Panc1 (cell line): ENCODE measurements at places on chromosomes 5 and 9.

- no peak for DNase-seq
These were observed 32.4 kb downstream of the NNT start for GRCh38 chr5:43635374-43635773.

- no peak for DNase-seq
These were observed 6.6 kb downstream of the BARX1 start for GRCh38 chr9:93948441-93949072.

DNA sequence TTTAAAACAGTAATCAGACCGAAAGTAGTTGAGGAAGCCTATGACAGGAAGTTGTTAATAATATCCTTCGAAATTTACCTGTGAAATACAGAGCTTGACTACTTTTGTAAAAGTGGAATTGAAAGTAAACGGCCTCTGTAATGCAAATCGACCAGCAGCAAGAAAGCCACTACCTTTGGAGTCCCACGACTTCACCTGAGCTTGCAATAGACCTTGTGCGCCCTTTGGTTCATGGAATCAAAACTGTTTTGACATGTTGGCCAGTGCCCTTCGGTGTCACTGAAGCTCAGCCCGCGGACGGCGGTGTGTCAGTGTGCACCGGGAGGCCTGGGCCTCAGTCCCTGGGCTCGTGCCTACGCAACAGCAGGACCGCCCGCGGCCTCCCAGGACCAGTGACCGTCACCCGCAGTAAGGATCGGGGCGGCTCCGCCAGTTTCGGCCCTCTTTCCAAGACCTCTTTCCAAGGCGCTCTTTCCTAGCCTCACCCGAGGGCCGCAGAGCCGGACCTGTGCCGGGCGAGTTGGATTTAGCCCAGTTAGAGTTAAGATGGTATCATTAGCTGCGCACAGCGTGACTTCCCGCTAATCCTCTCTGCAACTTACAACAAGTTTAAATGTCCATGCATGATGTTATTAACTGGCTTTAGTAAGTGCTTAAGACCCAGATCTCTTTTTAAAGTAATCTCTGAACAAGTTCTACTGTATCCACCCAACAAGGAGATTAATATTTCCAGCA is 223.3 kb downstream of the MEF2C start:
- DNase-seq = no peak

- no peak for DNase-seq
These were observed 8.1 kb downstream of the GSN start for GRCh38 chr9:121275781-121276658.

GRCh38 chr5:127337876-127338275 is 47.3 kb downstream of the MEGF10 start:
- no peak for DNase-seq

DNA sequence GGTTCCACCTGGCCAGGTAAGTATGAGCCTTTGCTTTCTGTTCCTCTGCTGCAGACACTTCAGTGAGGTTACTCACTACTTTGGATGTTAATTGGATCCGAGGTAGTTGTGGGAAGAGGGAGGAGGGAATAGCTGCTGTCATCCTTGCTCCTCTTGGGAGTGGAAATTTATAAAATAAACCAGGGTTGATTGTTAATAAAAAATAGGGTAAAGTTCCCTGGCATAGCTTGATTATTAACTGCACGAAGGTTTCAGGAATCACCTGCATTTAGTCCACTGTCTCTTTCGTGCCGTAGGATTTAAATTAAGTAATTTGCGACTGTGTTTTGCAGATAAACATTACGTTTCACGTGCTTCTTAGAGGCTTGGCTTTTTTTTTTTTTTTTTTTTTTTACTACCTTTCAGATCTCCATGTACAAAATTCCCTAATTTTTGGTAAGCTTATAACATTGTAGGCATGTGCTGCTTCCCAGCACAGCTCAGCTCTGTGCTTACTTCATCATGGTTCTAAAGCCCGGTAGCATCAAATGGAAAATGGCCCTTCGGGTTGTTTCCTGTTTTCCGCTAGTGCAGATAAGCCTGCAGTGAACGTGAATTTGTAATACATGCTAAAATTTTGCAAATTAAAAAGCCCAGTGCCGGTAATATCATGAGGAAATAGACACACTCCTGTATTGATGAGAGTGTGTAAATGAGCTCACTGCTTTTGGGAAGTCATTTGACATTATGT is 26.9 kb upstream of the LTC4S start:
- DNase-seq = no peak

GRCh38 chr5:61496860-61497259 is 164.8 kb downstream of the ZSWIM6 start:
- DNase-seq = no peak

- DNase-seq = peak; percentile 57
These were observed 2.3 kb downstream of the FAM221B start for GRCh38 chr9:35826071-35826701.

GRCh38 chr9:123756484-123757106 is 173.3 kb downstream of the DENND1A start:
- DNase-seq = no peak

- no peak for DNase-seq
These were observed 91.0 kb upstream of the JAK2 start for GRCh38 chr9:4894076-4894475.

- DNase-seq = no peak
These were observed 4.0 kb downstream of the ELL2 start for GRCh38 chr5:95957561-95958203.

DNA sequence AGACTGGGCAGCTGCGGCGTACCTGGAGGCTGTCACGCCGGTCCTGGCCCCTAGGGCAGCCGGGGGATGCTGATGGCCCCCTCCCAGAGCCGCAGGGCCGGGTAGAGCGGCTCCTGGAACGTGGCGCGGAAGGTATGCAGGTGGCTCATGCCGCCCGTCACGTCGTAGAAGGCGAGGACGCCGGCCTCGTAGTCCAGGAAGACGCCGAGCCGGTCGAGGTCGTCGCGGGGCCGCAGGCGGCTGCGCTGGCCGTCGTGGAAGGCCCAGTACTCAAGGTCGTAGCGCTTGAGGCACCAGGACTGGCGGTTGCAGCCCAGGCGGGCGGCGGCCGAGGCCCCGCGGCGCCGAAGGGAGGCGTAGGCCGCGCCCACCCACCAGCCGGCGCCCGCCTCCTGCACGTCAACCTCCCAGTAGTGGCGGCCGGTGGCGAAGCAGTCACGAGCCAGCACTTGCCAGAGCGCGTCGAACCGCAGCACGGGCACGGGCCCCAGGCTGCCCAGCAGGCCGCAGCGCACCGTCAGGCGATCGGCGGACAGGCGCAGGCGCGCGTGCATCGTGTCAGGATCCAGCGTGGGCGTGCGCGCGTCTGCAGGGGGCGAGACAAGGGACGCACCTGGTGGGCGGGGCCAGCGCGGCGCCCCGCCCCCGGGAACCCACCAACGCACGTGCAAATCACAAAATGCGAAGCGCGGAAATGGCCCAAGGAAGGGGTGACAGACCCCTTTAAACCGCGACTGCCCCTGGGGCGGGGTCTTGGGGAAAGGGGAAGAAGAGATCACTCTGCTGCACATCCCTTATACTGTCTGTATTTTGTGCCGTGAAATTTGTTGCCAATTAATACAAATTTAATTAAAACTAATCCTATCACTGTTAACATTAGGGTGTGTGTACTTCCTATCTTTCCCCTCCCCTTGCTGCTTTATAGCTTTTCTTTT is 31.2 kb downstream of the NANS start:
- DNase-seq = no peak

- DNase-seq = no peak
These were observed 1.7 kb upstream of the RABL6 start for GRCh38 chr9:136806067-136806466.

GRCh38 chr5:126341906-126342630 is 81.1 kb upstream of the GRAMD2B start:
- DNase-seq = no peak

DNA sequence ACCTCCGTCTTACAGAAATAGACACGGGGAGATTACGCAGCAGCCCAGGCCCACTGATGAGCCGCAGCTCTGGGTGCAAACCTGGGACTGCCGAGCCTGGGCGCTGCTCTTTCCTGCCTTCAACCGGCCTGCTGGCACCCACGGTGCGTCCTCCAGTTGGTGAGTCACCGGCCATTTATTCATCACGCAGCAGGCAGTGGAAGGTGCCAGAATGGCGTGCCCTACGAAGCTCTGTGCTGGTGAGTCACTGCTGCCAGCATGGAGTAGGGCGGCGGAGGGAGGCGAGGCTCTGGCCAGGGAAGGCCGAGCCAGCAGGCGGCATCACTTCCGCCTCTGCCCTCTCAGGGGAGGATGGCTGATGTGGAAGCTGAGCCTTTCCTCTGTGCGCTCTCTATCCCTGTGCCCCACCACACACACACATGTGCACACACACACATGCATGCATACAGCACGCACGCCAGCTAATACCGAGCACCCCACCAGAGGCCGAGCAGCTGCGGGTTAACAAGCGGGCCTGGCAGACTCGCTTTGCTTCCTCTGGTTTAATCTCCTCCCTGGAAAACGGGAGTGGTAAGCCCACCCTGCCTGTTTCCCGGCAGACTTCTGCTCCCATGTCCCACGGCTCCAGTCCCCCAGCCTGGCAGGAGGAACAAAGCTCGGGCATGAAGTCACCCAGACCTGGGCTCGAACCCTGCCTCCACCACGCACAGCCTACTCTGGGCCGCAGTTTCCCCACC is 39.2 kb downstream of the OLFM1 start:
- no peak for DNase-seq

GRCh38 chr5:55613112-55613868 is 78.5 kb upstream of the PLPP1 start:
- no peak for DNase-seq

GRCh38 chr9:126985870-126986498 is 71.4 kb downstream of the RALGPS1 start:
- DNase-seq = no peak

GRCh38 chr5:90434116-90434714 is 24.7 kb upstream of the CETN3 start:
- DNase-seq = no peak

DNA sequence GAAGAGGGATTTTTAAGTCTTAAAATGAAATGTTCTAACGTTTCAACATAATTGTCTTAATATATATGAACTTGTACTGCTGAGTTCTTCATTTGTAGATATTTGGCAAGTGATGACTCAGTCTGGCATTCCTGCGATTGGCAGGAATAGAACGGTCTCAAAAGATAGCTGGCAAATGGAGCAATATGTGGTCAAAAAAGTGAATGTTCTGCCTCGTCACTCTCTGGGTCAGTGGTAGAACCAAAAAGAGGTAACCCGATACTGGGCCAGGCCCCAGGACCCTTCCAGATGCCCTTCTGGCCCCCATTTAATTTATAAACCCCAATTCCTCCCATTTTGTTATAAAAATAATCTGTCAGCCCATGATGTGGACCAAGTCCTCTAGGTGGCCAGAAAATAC is 39.2 kb downstream of the ZNF366 start:
- DNase-seq = no peak

GRCh38 chr5:180323160-180323559 is 30.0 kb downstream of the GFPT2 start:
- no peak for DNase-seq

GRCh38 chr9:16150501-16150900 is 597.7 kb downstream of the CCDC171 start:
- DNase-seq = no peak

GRCh38 chr9:105967797-105968196 is 273.5 kb downstream of the TMEM38B start:
- no peak for DNase-seq

GRCh38 chr5:112372543-112372942 is 46.5 kb downstream of the EPB41L4A start:
- DNase-seq = no peak

GRCh38 chr9:137579259-137579604 is 507 bp upstream of the DPH7 start:
- no peak for DNase-seq

GRCh38 chr9:96616817-96617438 is 2.7 kb downstream of the CDC14B start:
- no peak for DNase-seq

- DNase-seq = no peak
These were observed 36.8 kb downstream of the FGD3 start for GRCh38 chr9:92983984-92984589.
